ENCODE measurements at places on chromosomes 6 and 20.

DNA sequence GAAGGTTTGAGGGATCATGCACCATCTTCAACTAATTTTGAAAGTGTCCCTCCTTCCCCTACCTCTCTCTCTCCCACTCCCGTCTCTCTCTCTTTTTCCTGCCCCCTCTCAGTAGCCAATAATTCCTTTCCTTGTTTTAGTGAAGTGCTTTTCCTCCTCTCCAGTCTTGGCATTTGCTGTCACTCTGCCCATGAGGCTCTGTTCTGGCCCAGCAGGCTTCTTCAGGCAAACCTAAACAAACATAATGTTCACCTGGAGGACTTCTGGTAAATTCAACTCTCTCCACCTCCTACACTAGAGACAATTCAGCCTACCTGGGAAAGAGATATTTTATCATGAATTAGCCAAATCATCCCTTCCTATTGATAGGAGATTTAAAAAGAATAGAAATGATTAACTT, 320.4 kb upstream of the RNF24 start:
- DNase-seq = no peak

GRCh38 chr6:113120582-113121285, 736.4 kb upstream of the MARCKS start:
- no peak for DNase-seq

- no peak for DNase-seq
These were observed 19.1 kb downstream of the DOK5 start for GRCh38 chr20:54494303-54495006.

GRCh38 chr6:26328265-26328844, 36.6 kb upstream of the BTN3A2 start:
- DNase-seq = no peak

DNA sequence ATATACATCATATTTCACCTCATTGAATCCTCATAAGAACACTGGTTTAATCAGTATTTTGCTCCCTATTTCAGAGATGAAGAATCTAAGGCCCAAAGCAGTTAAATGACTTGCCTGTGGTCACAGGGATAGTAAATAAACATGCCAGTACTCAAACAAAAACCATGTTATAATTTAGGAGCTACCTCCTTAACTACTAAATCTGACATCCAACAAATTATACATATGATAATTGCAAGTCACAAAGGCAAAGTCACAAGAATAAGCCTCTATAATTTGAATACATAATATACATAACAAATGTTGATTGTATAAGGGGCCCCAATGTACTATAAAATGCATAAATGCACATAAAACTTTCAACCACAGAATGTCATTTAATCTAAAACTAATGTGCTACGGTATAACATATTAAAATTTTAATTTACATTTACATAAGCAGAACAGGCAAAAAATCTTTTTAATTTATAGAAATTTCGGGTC, 157.4 kb upstream of the SLC22A16 start:
- no peak for DNase-seq

DNA sequence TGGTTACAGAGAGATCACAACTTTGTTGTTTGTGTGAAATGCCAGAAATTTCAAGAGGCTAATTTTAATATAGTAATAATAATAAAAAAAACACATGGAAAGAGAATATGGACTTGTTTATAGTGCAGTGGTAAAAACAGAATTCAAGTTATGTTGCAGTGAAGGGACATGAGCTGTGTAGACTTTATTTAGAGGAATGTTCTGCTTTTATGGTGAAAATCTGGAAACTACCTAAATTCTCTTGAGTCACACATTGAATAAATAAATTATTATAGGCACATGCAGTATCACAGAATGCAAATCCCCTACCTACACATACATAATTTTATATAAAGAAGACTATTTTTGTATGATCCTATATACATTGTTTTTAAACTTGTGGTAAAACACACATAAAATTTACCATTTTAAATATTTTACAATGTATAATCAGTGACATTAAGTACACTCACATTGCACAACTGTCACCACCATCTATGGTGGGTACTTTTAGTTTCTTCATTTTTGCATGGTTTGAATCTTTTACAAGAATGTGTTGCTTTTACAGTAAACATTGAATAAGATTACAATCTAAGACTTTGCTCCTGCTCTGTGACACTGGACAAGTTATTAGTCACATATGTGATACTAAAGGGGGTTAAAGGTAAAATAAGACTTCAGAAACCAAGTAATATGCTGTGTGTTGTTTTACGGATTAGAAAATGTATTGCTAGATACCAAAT, 107.4 kb downstream of the B3GAT2 start:
- no peak for DNase-seq

- no peak for DNase-seq
These were observed 36.8 kb upstream of the RGS17 start for GRCh38 chr6:153167907-153168306.

DNA sequence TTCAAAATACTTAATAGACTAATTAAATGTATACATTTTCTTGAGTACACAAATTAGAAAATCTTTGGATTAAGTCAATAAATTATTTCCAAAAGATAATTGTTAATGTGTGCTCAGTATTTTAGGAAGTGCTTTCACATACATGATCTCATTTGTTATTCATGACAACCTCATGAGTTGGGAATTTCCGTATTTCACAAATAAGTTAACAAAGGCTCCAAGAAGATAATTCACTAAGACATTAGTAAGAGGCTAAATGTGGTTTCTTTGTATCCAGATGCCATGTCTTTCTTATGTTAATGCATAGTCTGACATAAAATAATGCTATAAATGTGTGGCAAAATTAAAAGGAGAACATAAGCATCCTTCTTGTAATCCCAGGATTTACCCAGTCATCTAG, 79.5 kb upstream of the TCF21 start:
- DNase-seq = no peak

DNA sequence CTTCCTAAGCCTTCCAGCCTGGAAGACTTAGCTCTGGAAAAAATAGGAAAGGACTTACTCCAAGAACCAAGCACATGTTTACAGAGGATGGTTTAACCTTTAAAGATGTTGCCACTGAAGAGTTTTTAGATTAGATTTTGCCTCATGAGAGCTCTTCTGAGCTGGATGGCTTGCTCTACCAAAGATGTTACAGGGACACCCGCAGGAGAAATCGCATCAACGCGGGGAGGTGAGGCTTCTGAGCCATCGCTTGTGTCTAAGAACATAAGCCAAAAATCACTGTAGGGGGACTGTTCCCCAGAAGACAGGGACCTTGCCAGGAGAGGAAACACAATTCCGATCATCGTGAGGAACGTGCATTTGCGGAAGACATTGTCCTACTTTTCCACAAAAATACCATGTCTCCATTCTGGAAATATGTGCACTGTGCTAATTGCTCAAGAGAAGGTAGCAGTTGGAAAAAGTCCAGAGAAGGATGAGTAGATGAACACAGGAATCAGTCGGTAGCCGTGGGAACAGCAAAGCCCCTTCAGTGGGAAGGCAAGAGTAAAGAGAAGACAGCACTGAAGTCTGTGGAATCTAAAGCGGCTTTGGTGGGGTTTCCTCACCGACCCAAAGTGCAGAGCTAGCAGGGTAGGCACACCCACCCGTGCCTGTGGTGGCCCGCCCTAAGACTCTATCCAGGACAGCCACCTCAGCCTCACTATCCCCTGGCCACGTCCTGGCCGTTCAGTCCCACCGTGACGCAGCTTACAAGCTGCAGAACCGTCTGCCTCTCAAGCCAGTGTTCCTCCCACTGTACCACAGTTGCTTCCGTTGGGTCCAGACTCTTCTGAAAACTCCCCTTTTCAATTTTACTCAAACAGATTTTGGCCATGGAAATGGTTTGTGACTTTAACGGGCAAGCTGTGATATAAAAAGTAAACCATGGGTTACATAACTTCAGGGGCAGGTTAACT, 334.8 kb downstream of the NRN1 start:
- DNase-seq = no peak

GRCh38 chr6:35487658-35488516, 9.0 kb downstream of the TEAD3 start:
- no peak for DNase-seq

DNA sequence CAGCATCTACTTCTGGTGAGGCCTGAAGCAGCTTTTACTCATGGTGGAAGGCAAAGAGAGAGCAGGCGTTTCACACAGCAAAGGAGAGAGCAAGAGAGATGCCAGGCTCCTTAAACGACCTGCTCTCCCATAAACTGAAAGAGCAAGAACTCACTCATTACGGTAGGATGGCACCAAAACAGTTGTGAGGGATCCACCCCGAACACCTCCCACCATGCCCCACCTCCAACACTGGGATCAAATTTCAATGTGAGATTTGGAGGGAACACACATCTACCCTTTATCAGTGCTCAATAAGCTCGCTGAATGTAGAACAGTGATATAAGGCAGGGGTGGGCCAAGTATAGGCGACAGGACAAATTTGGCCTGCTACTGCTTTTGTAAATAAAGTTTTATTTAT, 244.6 kb downstream of the ESR1 start:
- no peak for DNase-seq

GRCh38 chr6:137002505-137002904, 42.3 kb downstream of the IL20RA start:
- DNase-seq = no peak

DNA sequence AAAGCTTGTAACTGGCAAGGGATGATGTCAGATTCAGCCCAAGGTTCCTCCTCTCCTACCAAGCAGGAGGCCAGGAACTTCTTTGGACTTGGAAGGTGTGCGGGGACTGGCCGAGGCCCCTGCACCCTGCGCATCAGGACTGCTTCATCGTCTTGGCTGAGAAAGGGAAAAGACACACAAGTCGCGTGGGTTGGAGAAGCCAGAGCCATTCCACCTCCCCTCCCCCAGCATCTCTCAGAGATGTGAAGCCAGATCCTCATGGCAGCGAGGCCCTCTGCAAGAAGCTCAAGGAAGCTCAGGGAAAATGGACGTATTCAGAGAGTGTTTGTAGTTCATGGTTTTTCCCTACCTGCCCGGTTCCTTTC, 14.4 kb downstream of the TNFAIP3 start:
- DNase-seq = no peak

DNA sequence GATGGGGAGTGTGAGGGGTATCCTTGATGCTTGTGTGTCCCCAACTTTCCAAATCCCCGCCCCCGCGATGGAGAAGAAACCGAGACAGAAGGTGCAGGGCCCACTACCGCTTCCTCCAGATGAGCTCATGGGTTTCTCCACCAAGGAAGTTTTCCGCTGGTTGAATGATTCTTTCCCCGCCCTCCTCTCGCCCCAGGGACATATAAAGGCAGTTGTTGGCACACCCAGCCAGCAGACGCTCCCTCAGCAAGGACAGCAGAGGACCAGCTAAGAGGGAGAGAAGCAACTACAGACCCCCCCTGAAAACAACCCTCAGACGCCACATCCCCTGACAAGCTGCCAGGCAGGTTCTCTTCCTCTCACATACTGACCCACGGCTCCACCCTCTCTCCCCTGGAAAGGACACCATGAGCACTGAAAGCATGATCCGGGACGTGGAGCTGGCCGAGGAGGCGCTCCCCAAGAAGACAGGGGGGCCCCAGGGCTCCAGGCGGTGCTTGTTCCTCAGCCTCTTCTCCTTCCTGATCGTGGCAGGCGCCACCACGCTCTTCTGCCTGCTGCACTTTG, at the start of gene TNF:
TNF (plus strand) TSS at position 231 of the 567 bp plus-strand sequence; CDS start at position 408, 177 bp downstream.
- DNase-seq = no peak

- DNase-seq = no peak
These were observed 46.2 kb upstream of the GGTLC1 start for GRCh38 chr20:24034820-24035219.

DNA sequence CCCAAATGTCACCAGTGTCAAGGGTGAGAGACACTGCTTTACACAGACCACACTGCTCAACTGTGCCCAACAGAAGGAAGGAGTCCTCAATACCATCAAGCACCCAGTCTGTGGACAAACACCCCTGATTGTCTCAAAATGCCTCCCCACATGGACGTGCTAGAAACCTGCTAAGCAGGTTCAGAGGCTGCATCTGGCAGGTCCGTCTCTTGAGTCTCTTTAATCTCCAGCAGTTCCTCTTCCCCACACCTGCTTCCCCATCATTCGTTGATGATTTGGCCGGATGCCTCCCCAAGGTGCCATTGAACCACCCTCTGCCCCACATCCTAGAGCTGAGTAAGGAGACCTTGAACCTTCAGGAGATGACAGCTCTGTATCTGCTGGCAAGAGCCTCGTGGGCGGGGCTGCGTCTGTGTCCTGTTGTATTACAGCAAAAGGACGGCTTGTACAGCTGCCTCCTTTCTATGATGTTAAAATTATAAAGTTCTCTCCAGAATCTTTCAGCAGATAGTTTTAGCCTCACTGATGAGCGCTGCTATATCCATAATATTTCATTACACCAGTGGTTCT, 179.2 kb downstream of the PREX1 start:
- DNase-seq = no peak

GRCh38 chr20:51089272-51089781, 66.4 kb upstream of the KCNG1 start:
- no peak for DNase-seq

DNA sequence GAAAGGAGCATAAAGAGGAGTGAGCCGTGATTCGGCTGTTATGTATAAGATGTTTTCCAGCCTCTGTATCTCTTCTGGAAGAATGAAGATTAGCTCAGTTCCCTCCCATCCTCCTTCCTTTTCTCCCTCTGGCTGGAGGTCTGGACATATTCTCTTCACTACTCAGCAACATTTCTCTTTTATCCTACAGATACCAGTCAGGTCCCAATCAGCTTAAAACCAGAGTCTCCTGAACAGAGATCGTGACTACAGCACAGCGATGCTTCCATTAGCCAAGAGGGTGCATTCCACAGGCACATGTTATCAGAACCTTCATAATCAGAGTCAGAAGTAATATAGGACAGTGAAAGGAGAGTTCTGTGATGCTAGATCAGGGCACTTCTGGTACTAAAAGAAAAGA, 133.9 kb upstream of the SOX4 start:
- no peak for DNase-seq

- DNase-seq = no peak
These were observed 182.3 kb downstream of the DTNBP1 start for GRCh38 chr6:15480525-15480924.

GRCh38 chr6:455006-455585, 63.5 kb downstream of the IRF4 start:
- DNase-seq = no peak

- no peak for DNase-seq
These were observed 69.7 kb downstream of the CBLN4 start for GRCh38 chr20:55935448-55936208.

DNA sequence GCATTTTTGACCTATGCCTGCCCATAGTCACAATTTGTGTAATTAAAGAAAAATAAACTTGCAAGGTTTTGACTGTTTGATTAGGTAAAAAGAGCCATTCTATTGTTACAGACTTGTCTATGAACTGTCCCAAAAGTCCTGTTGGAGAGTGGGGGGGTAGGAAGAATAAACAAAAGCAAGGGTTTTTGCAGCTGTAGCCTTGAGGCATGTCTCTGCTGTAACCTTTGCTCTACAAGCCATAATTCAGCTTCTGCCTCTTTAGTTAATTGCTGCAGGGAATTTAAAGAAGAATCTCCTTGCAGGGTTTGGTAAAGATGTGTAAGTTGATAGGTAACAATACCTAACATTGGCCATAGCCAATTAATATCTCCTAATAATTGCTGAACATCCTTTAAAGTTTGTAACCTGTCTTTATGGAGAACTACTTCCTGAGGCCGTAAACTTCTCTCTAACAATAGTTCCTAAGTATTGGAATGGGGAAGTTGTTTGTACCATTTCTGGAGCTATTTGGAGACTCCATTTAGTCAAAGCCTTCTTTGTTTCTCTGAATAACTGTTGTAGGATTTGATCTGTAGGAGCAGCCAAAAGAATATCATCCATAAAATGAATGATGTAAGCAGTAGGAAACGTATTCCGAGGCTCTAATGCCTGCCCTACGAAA, 7.9 kb upstream of the ABHD12 start:
- no peak for DNase-seq

Measured in NCI-H187 treated with DMSO at 0.1 percent for 48 hours (cell line).